ENCODE measurements at places on chromosomes 4 and X.

- DNase-seq: no peak
Observed at GRCh38 chrX:34768290-34768689, 111.2 kb upstream of the TMEM47 start.

DNA sequence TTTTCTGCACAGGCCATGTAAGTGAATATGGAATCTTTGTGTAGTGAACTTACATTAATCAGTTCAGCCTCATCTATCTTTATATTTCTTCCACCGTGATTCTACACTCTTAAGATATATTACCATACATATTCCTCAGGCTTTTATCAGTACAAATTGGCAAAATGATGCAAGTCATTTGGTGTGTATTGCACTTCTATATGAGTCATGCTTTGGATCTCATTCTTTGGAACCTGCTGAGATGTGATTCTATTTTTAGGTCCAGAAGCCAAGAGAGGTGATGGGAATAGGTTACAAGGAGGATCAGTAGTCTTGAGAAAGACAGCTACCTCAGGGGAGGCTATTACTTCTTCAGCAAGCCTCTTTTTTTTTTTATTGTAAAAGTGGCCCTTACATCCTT lies 204.4 kb downstream of the ZNF330 start:
- no peak for DNase-seq

- no peak for DNase-seq
Observed at GRCh38 chr4:929096-929765, 2.9 kb downstream of the GAK start.

DNA sequence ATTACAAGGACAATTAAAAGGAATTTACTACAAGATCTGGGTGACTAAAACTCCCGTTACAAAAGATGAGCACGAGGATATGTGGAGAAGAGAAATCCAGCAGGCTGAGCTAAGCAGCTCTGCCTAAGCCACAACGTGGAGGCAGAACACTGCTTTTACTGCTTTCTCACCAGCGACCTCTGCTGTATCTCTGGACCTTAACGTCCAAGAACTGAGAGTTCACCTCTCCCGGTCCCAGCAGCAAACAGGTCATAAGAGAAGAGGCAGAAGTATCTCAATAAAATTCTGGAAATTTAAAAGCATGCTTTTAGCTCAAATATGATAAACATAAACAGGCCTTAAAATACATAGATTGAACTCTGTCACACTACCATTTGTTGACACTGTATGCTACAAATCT lies 81.0 kb downstream of the ADGRA3 start:
- DNase-seq: peak; percentile 65

GRCh38 chrX:132214518-132214917 lies 4.7 kb downstream of the RAP2C start:
- DNase-seq: no peak

- no peak for DNase-seq
Observed at GRCh38 chr4:139628184-139629012, 37.2 kb upstream of the MGST2 start.

DNA sequence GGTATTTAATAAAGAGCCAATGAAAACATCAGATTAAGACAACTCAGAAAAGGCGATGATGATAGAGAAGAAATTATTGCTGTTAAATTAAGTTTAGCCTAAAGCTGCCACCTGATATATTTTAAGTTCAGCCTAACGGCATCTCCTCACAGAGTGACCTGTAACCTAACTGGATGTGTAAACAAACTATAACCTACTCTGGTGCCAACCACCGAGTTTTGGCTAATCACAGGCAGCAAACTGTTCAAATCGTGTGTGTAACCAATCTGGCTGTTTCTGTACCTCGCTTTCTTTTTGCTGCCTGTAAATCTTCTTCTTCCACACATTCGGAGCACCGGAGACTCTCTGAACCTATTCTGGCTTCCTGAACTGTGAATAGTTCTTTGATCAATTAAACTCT lies 37.8 kb upstream of the MED14 start:
- DNase-seq: no peak

GRCh38 chrX:19810802-19811201 lies 76.6 kb downstream of the SH3KBP1 start:
- DNase-seq: no peak

- DNase-seq: peak; percentile 84
Observed at GRCh38 chr4:69054578-69055200, 41.6 kb upstream of the UGT2B7 start.

DNA sequence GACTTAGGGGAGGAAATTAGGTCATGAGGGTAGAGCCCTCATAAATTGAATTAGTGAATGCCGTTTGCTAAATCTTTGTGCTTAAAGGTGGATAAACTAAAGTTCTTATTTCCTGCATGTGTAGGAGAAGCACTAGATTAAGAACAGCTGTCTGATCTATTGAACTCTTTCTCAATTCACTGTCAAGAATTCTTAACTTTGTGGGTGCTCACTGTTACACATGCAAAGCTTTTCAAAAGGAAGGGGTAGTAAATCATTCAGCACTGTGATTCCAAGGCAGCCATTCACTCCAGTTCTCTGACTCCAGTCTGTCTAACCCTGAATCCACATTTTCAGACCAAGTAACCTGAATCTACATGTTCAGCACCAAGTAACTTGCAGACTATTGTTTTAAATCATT lies 1520.1 kb downstream of the PCDH18 start:
- no peak for DNase-seq

DNA sequence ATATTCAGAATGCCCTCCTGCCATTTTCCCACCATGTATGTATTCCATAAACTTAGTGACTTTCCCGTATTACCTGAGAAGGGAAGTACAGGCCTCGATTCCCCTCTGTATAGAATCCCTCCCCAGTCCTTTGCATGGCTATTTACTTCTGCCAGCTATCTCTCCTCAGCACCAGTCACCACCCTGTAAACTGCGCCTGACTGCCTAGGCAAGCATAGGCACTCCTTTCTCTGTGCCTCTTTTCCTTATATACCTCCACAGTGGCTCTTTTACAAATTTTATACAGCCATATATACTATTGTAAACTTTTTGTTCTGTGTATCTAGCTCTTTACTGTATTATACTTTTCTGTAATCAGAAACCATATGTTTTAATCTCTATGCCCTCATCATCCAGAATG lies 130.9 kb upstream of the TET2 start:
- DNase-seq: no peak

GRCh38 chrX:97666890-97667289 lies 783.2 kb downstream of the RPA4 start:
- DNase-seq: no peak

GRCh38 chr4:148808416-148808815 lies 366.2 kb upstream of the NR3C2 start:
- no peak for DNase-seq

DNA sequence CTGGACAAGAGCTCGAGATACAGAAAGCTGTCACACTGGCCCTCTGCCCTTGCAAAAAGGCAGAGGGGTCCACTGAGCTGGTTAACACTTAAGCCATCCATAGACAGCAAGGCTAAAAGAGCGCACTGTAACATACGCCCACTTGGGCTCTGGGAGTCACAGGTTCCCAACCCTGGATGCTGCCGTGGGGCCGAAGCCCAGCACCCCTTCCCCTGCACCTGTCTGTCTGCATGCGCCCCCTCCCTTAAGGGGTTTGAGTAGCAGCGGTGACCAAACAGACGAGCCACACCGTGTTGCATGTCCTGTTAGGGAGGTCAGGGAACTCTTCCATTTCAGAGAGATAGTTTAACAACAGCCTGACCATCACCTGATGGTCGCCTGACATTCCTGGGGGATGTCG lies 138.4 kb upstream of the GALNTL6 start:
- no peak for DNase-seq

- DNase-seq: no peak
Observed at GRCh38 chr4:69104719-69105275, 8.5 kb downstream of the UGT2B7 start.

- DNase-seq: no peak
Observed at GRCh38 chrX:129495900-129496299, 27.4 kb downstream of the SMARCA1 start.

DNA sequence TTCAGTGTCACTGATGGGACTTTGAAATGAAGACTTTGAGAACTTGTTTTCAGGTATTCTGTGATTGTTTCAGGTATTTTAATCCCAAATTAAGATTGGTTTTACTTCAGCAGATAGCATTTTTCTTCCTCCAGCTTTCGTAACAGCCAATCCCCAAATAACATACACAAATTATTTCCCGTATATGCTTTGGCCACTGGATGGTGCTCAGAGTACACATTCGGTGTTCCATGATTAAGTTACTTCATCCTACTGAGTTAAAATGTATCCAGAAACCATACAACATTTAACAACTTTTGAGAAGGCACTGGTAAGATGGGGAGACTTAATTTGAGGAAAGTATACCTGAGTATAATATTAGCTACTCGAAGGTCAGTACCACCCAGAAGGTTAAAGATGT lies 233.4 kb upstream of the FAM47A start:
- peak; percentile 7 for DNase-seq

DNA sequence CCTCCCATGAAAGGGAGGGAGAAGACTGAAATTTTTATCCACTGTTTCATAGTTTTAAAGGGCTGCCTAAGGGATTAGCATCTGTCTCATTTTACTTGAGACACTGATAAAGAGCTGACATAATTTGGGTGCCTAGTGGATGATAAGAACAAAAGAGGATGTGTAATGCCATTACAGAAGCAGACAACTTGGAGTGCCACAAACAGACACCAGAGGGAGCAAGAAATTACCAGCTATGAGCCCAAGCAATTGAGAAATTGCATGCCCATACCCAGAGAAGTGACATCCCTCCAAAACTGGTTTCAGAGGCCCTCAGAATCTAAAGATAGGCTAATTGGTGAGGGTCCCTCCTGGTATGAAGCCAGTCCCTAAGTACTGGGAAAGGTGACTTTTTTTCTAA lies 38.5 kb upstream of the POU3F4 start:
- DNase-seq: peak; percentile 32

DNA sequence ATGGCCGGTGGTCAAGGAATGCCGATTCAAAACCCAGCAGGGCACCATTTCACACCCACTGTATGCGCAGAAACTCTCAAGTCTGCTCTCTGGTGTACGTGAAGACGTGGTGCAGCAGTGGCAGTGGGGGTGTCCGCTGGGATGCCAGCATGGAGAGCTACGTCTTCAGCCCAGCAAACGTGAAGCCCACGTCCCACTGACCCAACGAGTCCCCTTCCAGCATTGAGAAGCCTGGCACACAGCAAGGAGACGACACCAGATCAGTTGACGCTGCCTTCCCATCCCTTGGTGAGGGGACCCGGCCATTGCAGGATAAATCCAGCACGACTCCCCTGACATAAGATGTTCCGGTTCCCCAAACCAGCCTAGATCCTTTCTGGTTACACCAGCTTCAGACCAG lies 2.2 kb upstream of the PLXNB3 start:
- no peak for DNase-seq

- DNase-seq: no peak
Observed at GRCh38 chr4:25953740-25954139, 39.7 kb downstream of the SMIM20 start.

GRCh38 chr4:20592663-20593062 lies 107.6 kb upstream of the PACRGL start:
- no peak for DNase-seq

DNA sequence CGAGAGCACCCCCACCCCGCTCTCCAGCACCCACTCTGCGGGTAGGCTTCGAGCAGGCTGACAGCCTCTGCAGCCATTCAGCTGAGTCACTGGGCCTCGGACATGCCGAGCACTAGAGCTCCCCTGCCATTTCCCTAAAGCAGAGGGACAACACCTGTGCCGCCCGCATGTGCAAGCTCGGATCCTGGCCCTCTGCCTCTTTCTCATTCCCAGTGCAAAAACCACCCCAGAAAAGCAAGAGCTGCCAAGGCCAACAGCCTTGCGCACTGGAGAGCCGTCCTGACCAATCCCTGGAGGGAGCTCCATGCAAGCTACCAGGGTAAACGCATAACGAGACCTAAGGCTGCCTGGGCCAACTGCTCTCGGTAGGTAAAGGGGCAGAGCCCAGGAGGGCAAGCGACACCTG lies 5.3 kb downstream of the HCFC1 start:
- DNase-seq: no peak

DNA sequence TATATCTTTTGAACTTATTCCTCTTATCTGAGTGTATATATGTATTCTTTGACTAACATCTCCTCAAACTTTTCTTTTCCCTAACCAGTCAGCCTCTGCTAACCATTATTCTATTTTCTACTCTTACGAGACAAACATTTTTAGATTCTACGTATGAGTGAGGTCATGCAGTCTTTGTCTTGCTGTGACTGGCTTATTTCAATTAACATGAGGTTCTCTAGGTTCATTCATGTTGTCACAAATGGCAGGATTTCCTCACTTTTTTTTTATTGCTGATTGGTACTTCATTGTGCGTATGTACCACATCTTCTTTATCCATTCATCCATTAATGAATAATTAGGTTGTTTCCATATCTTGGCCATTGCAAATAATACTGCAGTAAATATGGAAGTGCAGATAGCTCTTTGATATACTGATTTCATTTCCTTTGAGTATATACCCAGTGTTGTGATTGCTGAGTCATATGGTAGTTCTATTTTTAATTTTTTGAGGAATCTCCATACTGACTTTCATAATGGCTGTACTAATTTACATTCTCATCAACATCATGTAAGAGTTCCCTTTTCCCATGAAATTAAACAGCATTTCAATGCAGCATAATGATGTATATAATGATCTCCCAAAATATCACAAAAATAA lies 80.1 kb downstream of the HS3ST1 start:
- DNase-seq: no peak

GRCh38 chr4:54741202-54741601 lies 83.4 kb downstream of the KIT start:
- no peak for DNase-seq

DNA sequence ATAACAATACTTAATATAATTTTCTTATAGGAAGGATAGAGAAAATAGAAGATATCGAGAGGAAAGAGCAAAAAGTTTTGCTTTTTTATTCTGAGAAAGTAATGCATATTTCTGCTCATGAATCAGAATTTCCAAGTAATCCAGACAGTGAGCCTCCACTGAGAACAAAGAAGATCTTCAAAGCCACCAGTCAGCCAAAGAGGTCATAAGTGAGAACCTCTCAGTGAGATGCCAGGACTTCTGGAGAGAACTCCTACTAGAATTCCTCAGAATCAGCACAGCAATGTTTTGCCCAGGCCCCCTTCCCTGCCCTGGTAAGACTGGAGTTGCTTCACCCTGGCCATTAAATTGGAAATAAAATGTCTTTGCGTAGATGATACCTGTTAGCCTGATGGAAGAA lies 254.4 kb upstream of the FAT4 start:
- no peak for DNase-seq

DNA sequence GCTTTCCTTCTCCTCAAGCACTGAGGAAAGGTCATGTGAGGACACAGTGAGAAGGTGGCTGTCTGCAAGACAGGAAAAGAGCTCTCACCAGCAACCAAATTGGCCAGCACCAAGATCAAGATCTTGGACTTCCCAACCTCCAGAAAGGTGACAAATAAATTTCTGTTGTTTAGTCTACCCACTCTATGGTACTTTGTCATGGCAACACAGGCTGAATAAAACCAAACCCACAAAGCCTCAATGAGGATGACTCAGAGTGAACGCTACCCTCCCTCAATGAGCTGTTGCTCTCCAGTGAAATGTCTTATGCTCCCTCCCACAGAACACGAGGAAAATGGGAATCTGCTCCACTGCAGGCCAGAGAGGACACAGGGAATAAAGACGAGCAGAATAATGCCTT lies 244.1 kb downstream of the RAB28 start:
- DNase-seq: no peak

GRCh38 chrX:68724531-68725020 lies 77.1 kb downstream of the STARD8 start:
- DNase-seq: no peak
